ENCODE measurements at places on chromosomes 2 and 18. TPM values are rescaled to one million over a fixed set of nuclear protein-coding genes. Genes with fewer than 3 reads are reported as not detected.

Gene UPP2
- not detected for total RNA-seq

Gene MROH2A
- not detected for total RNA-seq

Gene TFCP2L1
- 0.11 TPM for total RNA-seq

Gene IL18RAP
- total RNA-seq, result 4.9 TPM

Gene ACVR1C
- total RNA-seq, result 0.61 TPM

Gene CNRIP1
- total RNA-seq, result not detected

Gene RGPD3
- total RNA-seq, result 0.18 TPM

- DNase-seq, result no peak
Measured at GRCh38 chr2:239202836-239203235, 198.0 kb downstream of the HDAC4 start.

GRCh38 chr18:34704823-34705222 lies 5.3 kb upstream of the DTNA start:
- no peak for DNase-seq

DNA sequence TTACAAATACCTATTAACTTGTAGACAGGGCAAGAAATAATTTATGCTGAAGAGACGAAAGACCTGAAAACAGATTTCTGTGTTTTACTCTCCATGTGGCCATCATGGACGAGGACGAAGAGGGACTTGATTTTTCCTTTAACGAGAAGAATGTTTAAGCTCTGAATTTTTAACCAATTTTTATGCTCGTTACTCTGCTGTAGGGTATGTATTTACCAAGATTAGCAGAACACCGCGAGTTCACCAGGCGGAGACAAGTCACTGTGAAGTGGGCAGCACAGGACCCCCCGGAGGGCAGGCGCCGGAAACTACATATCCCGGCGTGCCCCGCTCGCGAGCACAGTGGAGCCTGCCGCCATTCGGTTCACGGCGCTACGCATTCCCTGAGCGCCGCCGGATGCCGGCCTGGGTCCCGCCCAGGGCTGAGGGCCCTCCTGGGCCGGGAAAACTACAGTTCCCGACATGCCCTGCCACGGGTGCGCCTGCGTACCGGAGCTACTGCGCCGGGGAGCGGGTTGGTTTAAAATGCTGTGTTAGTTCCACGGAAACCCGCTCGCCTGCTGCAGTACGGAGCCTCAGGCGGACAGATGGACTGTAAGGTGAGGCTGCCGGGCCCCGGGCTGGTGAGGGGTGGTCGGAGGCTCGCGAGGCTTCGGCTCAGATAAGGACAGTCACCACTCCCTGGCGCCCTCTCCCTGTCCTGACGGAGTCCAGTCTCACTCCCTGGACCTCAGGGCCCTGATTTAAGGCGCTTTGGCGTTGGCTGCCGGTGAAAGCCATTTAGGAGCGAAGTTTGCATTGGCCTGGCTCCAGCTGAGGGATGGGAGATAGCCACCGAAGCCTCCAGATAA lies at the start of gene CCDC150:
TSS of gene CCDC150 (plus strand) at position 536 of the 851 bp plus-strand sequence. CDS start at position 588, 52 bp downstream.
- DNase-seq, result peak; percentile 88

- no peak for DNase-seq
Measured at GRCh38 chr2:221050020-221050795, 521.9 kb downstream of the EPHA4 start.

DNA sequence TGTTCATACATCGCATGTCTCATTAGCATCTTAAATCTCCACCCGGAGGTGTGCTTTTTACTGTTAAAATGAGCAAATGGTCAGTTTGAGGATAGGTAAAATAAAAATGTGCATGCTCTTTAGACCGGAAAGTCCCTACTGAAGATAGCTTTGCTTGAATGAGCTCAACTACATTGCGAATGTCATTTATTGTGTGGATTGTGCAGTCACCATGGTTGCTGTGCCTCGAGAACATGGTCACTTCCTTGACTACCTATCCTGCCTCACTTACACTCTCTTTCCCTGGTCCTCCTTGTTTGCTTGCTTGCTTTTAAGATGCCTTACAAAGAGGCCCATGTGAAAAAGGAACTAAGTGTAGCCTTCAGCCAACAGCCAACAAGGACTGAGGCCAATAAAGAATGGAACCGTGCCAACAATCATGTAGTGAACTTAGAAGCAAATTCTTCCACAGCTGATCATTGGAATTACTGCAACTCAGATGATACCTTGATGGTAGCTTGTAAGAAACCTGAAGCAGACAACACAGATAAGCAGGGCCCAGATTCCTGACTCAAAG lies 72.2 kb upstream of the BARD1 start:
- DNase-seq, result no peak

- DNase-seq, result no peak
Measured at GRCh38 chr2:24210106-24210455, 35.2 kb downstream of the FAM228A start.

GRCh38 chr18:61435064-61435652 lies 101.9 kb downstream of the CDH20 start:
- DNase-seq, result no peak

DNA sequence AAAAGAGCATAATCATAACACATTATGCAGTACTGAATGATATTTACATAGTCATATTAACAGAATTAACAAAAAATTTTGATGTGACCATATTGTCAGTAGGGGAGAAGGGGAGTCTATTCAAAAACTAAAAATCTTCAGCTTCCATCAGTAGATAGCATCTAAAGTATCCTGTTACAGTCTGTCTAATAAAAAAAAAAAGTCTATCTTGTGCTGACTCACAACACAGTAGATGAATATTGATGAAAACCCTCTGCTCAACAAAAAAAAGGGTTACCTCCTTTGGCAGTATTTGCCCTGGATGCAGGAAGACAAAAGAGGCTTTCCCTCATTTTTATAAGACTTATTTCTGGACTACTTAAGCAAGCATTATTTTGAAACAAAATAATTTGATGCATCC lies 27.3 kb downstream of the GRB14 start:
- DNase-seq, result no peak

GRCh38 chr2:231942180-231942579 lies 16.0 kb upstream of the NPPC start:
- DNase-seq, result no peak

All from CD8-positive, alpha-beta memory T cell (primary cell).